ENCODE measurements at places on chromosomes 13 and 19.

GRCh38 chr13:60372141-60372540 is 24.9 kb upstream of the TDRD3 start:
- no peak for DNase-seq

DNA sequence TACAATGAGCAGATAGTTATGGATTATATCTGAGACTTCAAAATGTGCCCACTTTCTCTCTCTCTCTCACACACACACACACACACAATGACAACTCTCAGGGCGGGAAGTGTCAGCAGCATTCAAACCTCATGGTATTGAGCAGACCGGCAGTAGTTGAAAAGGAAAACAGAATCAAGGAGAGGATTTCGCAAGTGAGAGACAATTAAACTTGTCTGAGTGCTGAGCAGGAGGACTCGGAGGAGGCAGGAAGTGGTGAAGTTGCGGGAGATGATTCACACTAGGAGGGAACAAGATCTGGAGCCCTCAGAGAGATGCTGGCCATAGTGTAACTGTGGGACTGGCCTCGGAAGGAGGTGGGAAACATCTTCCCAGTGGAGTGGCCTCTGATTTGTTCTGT is 353.1 kb downstream of the EFNB2 start:
- no peak for DNase-seq

- no peak for DNase-seq
These were observed 8.3 kb upstream of the ZNF653 start for GRCh38 chr19:11513946-11514345.

DNA sequence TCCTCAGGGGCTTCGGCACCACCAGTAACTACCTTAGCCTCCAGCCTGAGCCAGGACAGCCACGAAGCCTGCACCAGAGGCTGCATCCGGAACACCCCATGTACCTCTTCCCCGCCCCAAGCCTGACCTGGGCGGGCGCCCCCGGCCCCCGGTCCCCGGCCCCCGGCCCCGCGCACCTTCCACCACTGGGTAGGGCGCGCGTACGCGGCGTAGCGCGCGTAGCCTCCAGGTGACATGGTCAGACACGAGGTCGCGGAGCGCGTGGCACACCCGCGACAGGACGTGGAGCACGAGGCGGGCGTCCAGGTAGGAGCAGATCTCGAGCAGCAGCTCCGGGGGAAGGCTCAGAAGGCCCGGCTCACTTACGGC is 450 bp downstream of the FBXW9 start:
- no peak for DNase-seq

- no peak for DNase-seq
These were observed 46.3 kb upstream of the ZNF737 start for GRCh38 chr19:20611866-20612265.

GRCh38 chr13:99312493-99312883 is 5.3 kb upstream of the GPR183 start:
- no peak for DNase-seq

- no peak for DNase-seq
These were observed 57.5 kb downstream of the SERP2 start for GRCh38 chr13:44431150-44431549.

GRCh38 chr19:38848299-38849146 is 1.3 kb downstream of the HNRNPL start:
- peak; percentile 8 for DNase-seq

DNA sequence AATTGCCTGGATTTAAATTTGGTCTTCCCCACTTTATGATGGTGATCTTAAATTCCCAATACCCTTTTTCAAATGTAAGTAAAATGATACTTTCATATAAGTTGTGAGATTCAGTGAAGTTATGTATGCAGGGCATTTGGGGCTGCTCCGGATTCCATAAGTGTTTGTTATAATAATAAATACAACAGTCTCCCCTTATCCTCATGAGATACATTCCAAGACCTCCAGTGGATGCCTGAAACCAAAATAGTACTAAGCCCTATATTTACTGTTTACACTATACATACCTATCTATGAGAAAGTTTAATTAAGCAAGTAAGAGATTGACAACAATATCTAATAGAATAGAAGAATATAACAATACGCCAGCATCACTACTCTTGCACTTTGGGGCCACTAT is 2237.8 kb downstream of the PCDH9 start:
- DNase-seq = no peak

GRCh38 chr13:50794226-50794625 is 49.3 kb downstream of the DLEU7 start:
- no peak for DNase-seq

GRCh38 chr19:41792513-41793413 is 3.6 kb upstream of the CEACAM3 start:
- DNase-seq = peak; percentile 49

GRCh38 chr19:10152100-10152499 is 32.4 kb upstream of the EIF3G start:
- no peak for DNase-seq

- no peak for DNase-seq
These were observed 289.7 kb downstream of the SLITRK6 start for GRCh38 chr13:85509512-85509911.

- no peak for DNase-seq
These were observed 3.5 kb downstream of the KLK12 start for GRCh38 chr19:51031220-51031879.

DNA sequence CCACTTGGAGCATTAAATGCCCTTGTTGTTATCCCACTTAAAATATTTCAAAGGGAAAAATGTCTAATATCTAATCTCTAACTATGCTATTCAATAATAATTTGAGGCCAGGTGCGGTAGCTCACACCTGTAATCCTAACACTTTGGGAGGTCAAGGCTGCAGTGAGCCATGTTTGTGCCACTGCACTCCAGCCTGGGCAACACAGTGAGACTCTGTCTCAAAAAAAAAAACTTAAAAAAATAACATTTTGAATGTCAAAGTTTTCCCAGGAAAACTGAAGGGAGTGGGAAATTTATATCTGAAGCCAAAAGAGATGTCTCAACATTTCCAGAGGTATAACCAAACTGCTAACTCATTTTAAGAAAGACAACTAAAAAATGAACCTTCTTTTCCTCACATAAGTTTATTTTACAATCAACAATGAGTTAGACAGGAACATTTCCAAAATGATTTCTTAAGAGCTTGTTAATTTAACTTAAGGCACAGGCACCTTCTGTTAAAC is 47.9 kb downstream of the CAB39L start:
- no peak for DNase-seq

GRCh38 chr13:24221007-24221406 is 60.5 kb downstream of the SPATA13 start:
- no peak for DNase-seq

DNA sequence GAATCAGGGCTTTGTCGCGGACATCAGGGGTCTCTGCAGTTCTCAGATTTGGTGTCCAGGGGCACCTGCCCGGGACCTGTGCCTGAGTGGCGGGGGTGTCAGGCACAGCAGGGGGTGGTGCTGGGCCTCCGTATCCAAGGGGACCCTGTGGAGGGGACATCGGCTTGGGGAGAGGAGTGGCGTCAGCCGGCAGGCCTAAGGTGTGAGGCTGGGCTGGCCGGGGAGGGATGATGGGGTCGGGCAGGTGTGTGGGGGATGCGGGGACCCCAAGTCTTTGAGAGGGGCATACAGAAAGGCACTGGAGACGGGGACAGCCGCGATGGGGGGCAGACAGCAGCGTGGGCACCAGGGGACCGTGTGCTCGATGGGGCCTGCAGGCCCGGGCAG is 2.5 kb downstream of the EFNA2 start:
- DNase-seq = no peak

- DNase-seq = peak; percentile 16
These were observed 222.4 kb downstream of the NBEA start for GRCh38 chr13:35164324-35164932.

DNA sequence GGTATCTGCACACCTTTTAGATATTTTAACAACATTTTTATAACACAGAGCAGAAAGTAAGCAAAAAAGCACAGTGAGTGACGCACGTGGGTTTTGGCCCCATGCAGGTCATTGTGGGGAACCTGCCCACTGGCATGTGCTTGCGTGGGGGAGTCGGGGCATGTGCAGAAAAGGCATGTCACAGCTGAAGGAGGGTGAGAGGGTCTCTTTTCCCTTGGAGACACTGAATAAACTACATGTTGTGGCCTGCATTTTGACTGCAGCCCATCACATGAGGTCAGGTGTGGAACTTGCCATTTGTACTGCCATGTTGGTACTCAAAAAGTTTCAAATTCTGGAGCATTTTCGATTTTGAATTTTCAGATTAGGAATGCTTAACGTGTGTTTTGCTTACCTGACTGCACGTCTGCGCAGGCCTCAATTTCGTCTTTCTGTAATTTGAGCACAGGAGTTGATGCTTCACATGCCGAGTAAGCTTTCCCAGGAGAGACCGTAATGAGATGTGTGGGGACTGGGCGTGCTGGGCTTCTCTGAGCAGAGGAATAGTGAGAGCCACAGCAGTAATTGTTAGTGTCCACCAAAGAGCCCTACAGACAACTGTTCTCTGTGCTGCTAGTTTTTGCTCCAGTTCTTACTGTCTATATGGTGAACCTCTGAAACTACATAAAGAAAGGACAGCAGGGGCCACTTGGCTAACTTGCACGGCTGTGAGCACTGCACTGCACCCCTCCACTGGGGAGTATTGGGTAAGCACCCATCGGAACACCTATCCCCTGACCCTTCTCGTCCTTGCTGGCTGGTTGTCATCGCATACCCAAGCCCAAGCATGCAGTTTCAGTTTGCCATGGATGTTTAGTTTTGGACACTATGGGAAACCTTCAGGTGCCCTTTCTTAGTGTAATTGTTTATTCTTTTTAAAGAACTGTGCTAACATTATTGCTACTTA is 72.9 kb upstream of the GPR183 start:
- DNase-seq = no peak

- no peak for DNase-seq
These were observed 15.6 kb upstream of the HSH2D start for GRCh38 chr19:16127776-16128371.

- no peak for DNase-seq
These were observed 9.8 kb downstream of the ZNF606 start for GRCh38 chr19:57992841-57993240.

GRCh38 chr19:39506944-39507714 is 7.8 kb upstream of the SELENOV start:
- peak; percentile 89 for DNase-seq

- DNase-seq = no peak
These were observed 27.1 kb downstream of the ANKRD10 start for GRCh38 chr13:110887597-110888333.

DNA sequence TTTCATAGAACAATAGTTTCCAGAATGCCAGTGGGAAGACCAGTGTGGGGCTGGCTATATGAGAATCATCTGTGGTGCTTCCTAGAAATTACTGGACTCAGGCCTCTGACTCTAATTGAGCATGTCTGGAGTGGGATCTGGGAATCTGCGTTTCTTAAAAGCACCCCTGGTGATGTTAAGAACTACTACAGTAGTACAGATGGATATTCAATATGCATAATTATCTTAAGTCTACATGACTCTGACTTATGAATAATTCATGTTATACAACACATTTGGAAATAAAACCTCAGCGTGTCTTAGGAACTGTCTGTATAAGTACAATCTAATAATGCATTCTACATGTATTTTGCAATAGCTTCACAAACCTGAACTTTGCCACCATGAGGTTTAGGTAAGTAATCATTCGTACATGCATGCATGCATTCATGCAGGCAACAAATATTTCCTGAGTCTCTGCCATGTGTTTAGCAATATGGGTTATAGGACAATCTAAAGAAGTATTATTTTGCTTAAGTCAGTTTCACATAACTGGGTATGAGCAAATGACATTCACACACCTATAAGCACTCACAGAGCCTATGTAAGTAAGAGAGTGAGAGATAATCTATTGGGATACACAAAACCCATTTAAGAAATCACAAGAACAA is 62.0 kb downstream of the EPSTI1 start:
- no peak for DNase-seq

DNA sequence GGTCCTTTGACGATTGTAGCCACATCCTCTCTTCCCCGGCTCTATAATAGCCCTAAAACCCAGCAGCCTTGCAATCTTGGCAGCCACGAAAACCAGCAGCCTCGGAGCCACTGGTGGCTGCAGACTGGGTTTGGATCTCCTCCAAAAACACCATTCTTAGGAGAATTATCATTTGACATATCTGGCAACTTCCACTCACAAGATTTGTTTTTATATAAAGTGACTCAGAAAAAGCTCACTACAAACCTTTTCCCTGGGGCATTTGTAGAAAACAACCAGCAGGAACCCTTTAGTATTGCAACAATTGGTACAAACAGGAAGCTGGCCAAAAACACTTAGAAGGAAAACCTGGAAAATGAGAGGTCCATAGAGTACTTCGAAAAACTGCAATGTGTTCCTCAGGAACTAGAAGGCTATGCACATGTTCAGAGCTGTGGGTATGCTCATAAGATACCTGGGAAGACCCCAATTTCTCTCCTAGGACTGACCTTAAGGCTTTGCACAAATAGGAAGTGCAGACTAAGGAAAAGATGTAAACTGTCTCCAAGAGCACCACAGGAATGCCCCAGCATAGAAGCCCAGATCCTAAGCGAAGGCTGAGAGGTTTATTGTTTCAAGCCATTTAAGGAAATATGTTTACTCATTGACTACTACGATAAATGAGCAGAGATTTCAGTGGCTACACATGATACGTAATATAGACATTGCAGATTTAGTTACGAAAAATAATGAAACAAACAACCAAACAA is 71.2 kb downstream of the MYO16 start:
- no peak for DNase-seq

GRCh38 chr19:1141944-1142343 is 32.1 kb downstream of the SBNO2 start:
- no peak for DNase-seq

DNA sequence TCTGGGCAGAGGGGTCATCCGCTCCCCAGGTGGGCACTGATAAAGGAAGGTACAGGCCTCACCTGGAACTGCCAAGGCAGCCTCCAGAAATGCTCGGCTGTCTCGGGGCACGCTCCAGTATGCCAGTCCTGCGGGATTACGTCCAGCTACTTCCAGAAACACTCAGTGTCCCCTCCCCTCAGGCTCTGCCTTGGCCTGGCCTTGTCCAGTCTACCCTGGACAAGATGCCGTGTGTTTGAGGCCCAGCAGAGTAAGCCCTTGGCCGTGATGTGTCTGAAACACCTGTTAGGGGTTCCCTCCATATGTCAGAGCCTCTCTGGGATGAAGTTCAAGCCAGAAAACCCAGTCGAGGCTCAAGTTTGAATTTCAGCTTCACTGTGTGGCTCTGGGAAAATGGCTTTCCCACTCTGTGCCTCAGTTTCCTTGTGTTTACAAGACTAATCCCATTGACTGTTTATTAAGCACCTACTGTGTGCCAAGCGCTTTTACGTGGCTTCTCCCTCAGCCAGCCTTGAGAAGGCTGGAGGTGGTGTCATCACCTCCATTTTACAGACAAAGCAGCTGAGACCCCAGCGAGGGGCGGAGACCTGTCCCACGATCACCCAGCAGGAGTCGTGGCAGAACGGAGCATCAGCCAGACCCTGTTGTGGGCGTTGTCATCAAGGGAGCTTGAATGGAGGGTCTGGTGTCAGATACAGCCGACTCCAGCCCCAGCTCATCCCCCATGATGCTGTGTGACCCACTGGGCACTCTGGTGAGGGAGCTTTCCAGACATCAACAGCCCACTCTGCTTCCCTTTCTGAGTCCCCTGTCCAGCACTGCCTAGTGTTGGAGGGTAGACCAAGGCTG is 2.0 kb upstream of the PIK3R2 start:
- DNase-seq = no peak
